ENCODE measurements at places on chromosomes 6 and 20.

- DNase-seq, result no peak
These were observed 787 bp upstream of the RAB32 start for GRCh38 chr6:146542881-146543210.

- DNase-seq, result no peak
These were observed 149.9 kb downstream of the MYB start for GRCh38 chr6:135331002-135331401.

GRCh38 chr6:68046756-68047155, 588.3 kb upstream of the ADGRB3 start:
- DNase-seq, result no peak

DNA sequence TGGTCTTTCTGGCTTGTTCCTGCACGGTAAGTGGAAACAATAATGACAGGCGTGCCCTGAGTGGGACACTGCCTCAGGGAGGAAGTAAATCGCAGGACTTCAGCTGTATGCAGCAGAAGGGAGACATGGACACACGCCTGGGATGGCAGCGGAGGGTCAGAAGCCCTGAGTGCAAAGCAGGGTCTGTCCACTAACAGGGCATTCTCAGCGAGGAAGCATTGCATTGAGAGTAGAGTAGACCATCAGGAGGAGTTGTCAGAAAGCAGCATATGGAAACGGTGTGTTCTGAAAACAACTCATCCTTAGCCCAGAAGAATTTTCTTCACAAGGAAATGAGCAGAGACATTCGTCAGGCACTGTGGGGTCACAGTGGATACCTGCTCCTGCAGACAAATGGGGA, 134.0 kb downstream of the SYNDIG1 start:
- no peak for DNase-seq

- DNase-seq, result no peak
These were observed 80.9 kb downstream of the DLL1 start for GRCh38 chr6:170210026-170210390.

DNA sequence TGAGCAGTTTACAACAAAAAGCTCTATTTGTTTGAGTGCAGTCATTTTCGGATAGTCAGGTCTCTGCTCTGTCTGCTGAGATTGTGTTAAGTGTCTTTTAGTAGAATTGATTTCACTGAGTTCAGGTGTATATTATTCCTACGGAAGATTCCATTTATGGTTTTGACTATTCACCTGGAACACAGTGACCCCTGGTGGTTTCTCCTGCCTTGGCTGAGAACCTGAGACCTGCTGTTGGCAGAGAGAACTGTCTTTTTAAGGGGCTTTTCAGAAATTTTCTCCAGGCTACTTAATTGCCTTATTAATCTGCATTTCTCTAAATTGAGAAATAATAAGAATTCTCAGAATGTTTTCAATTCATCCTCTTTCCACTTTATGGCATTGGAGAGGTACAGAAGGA, 508.0 kb downstream of the TBC1D32 start:
- no peak for DNase-seq

DNA sequence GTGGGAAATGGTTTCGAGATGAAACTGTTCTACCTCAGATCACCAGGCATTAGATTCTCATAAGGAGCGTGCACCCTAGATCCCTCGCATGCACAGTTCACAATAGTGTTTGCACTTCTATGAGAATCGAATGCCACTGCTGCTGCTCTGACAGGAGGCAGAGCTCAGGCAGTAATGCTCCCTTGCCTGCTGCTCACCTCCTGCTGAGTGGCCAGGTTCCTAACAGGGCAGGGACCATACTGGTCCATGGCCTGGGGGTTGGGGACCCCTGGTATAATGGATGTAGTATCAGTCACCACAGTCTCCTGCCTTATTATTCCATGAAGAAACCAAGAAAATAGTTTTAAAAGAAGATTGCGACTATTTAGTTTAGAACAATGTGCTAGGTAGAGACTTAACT, 127.5 kb downstream of the BCKDHB start:
- DNase-seq, result no peak

GRCh38 chr6:127102299-127102698, 16.2 kb upstream of the RSPO3 start:
- peak; percentile 29 for DNase-seq

GRCh38 chr6:166779381-166779780, 152.3 kb upstream of the RPS6KA2 start:
- no peak for DNase-seq

- no peak for DNase-seq
These were observed 121.4 kb downstream of the UNC5CL start for GRCh38 chr6:40917603-40918002.

- peak; percentile 77 for DNase-seq
These were observed 31.4 kb downstream of the FYN start for GRCh38 chr6:111841822-111842221.

- no peak for DNase-seq
These were observed 197.9 kb downstream of the TFAP2C start for GRCh38 chr20:56826705-56827665.

DNA sequence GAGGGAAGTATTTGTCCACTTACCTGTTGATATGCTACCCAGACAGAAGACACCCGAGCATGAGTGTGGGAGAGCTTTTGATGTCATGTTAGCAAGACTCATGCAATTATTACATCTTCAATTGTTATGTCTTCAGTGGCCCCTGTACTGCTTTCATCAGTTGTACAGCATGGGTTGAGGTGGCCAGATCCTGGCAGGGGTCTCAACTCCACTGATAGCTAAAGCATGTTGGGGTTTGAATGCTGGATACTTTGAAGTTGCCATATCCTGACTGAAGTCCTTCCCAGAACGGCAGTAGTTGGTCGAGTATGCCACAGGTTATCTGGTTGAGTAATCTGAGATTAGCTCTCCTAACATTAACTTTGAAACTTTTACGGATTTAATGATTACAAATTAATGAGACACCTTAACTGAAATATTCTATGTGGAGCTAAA, 46.7 kb downstream of the LRRN4 start:
- no peak for DNase-seq

- DNase-seq, result no peak
These were observed 427.0 kb upstream of the SPTLC3 start for GRCh38 chr20:12581644-12582289.

GRCh38 chr20:63367446-63368055, 6.4 kb upstream of the CHRNA4 start:
- DNase-seq, result no peak

DNA sequence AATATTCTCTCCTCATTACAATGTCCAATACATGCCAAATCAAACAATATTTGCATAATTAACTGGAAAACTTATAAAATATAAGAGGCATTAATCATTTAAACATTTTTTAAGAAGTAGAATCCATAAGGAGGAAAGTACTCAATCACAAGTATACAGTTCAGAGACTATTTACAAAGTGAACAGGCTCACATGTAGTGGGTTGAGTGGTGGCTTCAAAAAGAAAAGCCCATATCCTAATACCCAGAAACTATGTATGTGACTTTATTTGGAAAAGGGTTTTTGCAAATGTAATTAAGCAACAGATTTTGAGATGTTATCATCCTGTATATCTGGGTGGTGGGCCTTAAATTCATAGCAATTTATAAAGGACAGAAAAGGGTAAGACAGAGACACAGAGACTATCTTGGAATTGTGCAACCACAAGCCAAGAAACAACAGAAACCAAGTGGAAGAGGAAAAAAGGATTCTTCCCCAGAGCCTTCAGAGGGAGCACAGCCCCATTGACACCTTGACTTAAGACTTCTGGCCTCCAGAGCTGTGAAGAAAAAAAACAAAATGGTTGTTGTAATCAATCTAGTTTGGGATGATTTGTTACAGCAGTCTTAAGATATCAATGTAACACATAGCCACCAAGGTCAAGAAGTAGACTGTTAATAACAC, 32.7 kb upstream of the CRISP1 start:
- no peak for DNase-seq

DNA sequence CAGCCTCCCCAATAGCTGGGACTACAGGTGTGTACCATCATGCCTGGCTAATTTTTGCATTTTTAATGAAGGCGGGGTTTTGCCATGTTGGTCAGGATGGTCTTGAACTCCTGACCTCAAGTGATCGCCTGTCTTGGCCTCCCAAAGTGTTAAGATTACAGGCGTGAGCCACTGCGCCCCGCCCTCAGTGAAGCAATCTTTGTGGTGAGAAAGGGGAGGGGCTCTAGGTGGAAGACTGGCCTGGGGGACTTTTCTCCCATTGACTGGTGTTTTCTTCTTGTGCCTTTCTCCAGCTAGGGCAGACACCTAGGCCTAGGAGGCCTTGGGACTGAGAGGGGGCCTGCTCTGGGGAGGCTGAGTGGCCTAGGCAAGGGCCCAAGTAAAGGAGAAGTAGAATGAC, 84.1 kb downstream of the DNAAF9 start:
- peak; percentile 7 for DNase-seq

- no peak for DNase-seq
These were observed 110.7 kb downstream of the UNC5CL start for GRCh38 chr6:40928307-40928706.

DNA sequence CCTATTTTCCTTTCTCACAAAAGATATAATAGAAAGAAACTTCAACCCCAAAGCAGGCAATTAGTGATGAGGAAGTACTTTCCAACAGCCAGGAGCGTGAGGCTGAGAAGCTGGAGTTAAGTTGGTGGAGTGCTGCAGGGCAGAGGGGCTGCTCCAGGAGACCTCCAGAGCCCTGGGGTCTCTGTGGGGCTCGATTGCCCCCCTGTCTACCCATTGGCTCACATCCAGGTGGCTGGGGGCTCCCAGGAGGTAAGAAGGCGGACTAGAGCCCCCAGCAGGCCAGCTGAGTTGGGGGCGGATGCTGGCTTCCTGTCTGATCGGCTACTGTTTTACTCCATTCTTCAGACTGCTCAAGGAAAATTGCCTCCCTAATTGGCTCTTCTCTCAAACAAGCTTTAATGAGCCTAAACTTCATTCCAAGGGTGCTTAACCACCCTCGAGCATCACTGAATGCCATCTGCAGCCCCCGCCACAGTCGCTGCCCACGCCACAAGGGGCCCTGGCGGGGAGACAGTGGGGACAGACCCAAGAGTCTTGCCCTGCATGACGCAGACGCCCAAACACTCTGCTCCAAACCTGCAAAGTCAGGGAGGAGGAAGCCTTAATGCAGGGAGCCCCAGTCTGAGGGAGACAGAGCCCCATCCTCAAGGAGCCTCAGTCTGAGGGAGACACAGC, 78.6 kb downstream of the MDGA1 start:
- DNase-seq, result no peak

GRCh38 chr20:25637247-25637646, 13.4 kb upstream of the NANP start:
- DNase-seq, result no peak

GRCh38 chr6:15340775-15341174, 94.9 kb downstream of the JARID2 start:
- no peak for DNase-seq

DNA sequence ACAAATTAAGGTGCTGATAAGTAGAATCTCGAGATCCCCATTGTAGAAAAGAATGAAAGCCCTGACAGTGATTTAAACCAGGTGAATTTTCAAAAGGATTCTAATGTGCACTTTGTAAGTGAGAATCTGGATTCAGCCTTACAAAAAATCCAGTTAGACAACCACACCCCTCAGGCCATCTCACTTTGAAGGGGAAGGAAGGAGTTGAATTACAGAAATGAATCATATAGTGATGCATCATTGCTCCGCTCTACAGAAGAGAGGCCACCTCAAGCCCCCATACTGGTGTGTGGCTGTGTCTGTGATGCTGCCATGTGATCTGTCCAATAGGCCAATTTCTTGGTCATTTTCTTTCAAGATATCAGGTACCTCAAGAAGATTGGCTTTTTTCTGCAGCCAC, 85.5 kb upstream of the NT5E start:
- peak; percentile 84 for DNase-seq

- DNase-seq, result no peak
These were observed 170.9 kb downstream of the HIVEP2 start for GRCh38 chr6:142773859-142774648.

DNA sequence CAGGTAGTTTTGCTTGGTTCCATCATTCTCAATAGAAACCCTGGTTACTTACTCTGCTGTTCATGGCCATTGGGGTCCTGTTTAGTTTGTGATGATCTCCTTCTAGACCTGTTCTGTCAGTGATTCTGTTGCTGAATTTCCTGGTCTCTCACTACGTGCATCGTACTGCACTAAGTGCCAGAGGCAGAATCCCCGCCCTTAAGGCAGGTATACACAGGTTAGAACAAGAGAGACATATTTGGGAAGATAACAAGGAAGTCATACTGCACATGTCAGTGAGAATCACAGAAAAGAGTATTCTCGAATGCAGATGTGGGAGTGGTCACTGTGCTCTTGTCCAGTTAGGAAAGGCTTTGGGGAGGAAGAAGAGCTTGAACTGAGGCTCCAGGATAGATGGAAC, 148.1 kb upstream of the MYLIP start:
- DNase-seq, result no peak

DNA sequence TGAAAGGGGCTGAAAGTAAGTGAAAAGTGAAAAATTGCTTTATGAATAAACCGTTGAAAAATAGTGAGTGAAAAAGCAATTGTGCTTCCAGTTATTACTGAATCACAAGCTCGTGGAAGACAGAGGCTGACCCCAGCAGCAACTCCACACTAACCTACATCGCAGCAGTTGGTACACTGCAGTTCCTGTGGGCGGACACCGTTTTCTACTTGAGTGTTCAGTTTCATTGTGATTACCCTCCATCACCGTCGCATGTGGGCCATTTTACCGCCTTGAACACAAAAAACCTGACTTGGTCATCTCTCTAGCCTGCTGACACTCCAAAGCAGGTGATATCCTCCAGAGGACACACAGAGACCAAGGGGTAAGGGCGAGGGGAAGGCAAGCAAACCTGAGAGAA, 28.4 kb downstream of the PRDM1 start:
- DNase-seq, result no peak

GRCh38 chr20:10591946-10592521, 81.8 kb downstream of the JAG1 start:
- no peak for DNase-seq

DNA sequence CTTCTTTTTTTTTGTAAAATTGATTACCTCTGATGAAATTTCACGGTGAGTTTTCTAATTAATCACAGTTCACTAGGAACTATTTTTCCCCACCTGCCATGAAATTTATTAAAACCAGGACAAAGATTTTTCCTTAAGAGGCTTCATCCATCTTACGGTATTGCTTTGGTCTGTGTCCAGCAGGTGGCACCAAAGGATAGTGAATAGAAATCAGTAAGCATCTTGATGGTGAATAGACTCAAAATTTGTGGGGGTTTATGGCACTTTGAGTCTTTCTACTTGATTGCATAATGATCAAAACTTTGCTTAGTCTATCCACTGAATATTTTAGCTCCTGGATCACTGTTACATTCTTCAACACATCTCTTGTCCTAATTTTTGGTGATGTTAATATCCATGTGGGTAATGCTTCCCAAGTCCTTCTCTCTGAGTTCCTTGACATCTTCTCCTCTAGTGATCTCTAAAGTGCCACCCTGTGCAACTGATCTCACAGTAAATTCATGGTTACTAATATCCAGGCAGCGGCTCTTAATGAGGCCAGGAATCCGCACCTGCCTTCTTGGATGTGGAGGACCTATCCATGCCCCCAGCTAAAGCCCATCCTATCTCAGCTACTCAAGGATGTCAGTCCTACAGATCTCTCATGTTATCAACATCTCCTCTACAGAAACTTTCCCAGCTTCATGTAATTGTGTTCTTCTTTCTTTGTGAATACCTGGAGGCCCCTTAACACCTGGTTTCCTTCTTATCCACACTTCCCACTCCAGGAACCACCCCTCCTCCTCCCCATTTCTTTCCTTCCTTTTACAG, 54.5 kb downstream of the STMND1 start:
- DNase-seq, result peak; percentile 77

All from Daoy (cell line).